ENCODE measurements at places on chromosomes 13 and 19.

GRCh38 chr19:56934438-56935090, 94.0 kb upstream of the PEG3 start:
- DNase-seq: no peak

- DNase-seq: no peak
These were observed 10.1 kb downstream of the OR1I1 start for GRCh38 chr19:15091918-15092753.

- peak; percentile 67 for DNase-seq
These were observed 10.1 kb upstream of the TPRX2 start for GRCh38 chr19:47848823-47849473.

GRCh38 chr19:32023564-32023832, 321.9 kb upstream of the ZNF507 start:
- no peak for DNase-seq

GRCh38 chr19:16446724-16447368, 24.9 kb downstream of the EPS15L1 start:
- peak; percentile 78 for DNase-seq

GRCh38 chr19:12669270-12670158, 2.9 kb downstream of the WDR83 start:
- DNase-seq: peak; percentile 85

DNA sequence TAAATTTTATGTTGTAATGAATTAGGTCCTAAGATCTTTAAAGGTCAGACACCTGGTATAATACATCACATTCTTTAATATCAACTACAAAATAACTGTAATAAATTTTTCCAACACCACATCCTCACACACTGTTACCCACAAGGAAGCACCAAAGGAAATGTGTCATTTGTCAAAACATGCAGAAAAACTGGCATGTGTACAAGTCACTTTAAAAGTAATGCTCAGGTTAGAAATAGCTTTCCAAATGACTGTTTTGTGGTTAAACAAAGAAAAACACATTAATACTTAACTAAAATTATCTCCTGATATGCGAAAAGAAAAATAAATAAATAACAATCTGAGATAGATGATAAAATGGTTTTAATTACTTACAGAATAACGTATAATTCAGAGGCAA, 74.7 kb downstream of the MZT1 start:
- no peak for DNase-seq

GRCh38 chr13:28245465-28245864, 107.1 kb downstream of the PAN3 start:
- DNase-seq: no peak

- DNase-seq: peak; percentile 98
These were observed 2.7 kb upstream of the PLIN3 start for GRCh38 chr19:4870025-4870700.

DNA sequence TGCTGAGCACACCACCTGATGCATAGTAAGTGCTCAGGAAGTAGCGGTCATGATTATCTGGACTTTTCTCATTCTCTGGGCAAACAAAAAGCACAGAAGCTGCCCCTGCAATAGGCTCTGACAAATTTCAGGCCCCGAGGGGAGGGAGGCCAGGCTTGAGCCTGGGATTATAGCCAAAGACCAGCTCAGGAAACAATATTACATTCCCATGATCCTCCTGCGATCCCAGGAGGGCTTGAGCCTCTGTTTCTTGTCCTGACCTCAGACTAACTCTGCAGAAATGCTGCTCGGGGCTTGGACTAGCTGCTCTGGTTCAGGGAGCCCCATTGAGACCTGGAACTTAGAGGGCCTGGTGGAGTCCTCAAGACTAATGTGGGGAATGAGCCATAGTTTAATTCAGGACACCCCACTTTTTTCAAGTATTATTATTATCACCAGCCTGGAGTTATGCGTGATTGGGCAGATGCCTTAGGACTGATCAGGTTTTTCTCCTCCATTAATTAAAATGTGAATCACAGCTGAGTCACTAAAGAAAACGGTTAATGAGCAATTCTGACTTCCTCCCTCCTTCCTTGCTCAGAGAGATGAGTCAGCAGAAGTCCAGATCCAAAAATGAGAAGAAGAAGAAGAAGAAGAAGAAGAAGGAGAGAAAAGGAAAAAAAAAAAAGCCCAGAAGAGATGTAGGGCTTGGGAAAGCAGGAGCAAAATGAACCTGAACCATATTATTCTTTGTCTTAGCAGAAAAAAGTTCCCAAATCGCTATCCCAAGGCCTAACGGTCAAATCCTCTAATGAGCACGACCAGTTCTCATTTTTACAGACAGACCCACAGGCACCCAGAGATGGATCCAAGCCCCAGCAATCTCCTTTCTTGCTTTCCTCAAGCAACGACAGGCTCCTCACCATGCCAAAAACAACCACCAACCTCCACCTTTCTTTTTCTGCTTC, 107.2 kb downstream of the CACNA1A start:
- peak; percentile 56 for DNase-seq

DNA sequence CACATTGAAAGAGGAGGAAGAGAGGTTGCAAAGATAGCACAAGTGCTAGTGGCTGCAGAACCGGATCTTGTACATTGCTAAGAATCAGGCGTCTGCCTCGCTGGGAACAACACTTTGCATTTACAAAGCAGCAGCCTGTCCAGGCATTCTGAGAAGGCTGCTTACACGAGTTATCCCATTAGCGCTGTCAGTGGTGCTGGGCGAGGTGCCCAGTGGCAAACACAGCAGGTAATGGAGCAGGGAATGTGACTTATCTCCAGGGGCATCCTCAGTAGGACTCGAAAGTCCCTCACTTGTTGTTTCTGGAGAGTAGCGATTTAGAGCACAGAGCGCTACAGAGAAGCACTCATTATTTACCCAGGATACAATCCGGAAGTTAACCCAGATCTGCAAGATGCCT, 209.6 kb downstream of the OLFM4 start:
- DNase-seq: peak; percentile 67

GRCh38 chr13:98478189-98479129, 98.4 kb downstream of the STK24 start:
- DNase-seq: no peak

DNA sequence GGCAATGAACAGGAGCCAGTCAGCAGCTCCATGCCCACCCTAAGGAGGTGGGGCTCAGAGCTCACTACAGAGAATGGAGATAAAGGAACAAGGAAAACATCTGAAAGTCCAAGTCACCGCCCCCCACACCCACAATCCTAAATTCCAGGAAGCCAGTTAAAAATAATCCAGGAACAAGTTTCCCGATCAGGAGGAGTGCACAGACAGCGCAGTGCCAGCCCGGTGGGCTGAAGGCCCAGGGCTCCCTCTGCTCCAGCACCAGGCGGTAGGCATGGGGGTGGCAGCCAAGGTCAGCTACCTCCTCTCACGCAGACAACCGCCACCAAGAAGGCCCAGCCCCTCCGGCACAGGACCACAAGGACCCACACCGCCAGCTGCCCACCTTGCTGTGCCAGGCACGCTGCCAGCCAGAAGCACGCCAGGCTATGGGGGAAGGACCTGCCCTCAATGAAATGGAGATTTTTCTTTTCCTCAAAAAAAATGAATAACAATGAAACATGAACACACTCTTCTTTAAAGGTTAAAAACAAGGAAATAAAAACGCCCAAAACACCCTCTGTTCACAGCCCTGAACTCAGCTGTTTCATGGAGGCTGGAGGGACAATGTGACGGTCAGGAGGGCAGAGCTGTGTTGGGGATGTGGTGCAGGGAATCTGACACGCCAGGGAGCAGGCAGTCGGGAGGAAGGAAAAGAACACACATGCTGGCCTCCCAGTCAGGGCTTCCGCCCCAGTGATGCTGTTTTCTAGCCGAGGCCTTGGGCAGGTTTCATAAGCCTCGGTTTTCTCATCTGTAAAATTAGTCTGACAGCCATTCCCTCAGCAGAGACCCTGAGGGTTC, 11.0 kb downstream of the STK24 start:
- no peak for DNase-seq

DNA sequence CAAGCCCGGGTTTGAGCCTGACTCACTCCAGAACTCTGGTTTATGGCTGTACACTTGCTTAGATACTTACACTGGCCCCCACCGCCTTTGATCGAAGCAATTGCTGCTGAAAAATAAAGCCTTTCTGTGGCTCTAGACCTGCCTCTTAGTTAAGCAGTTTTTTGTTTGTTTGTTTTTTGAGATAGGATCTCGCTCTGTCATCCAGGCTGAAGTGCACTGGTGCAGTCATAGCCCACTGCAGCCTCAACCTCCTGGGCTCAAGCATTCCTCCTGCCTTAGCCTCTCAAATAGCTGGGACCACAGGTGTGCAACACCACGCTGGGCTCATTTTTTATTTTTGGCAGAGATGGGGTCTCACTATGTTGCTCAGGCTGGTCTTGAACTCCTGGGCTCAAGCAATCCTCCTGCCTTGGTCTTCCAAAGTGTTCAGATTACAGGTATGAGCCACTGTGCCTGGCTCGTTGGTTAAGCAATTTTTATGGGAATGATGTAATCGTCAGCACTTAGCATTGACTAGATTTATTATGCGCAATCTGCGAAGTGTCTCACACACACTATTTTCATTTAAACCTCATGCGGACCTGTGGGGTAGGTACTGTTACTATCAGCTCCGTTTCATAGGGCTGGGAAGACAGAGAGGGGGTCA, 22.2 kb downstream of the PPP2R1A start:
- no peak for DNase-seq

DNA sequence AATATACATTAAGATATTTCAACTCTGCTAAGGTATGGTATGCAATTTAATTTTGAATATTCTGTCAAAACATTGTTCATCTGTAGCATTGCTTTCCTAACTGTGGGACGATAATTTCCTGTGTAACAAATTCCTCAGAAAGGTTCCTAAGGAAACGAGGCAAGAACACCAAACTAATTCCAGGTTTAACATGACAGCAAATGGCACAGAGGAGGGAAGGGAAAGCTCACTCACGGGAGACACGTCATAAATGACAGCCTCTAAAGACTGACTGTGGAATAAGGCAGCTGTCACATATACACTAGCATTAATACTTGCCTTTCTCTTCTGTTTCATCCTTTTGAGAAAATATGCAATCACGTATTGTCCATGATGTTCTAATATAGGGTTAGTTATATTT, 380.6 kb downstream of the LIG4 start:
- no peak for DNase-seq

DNA sequence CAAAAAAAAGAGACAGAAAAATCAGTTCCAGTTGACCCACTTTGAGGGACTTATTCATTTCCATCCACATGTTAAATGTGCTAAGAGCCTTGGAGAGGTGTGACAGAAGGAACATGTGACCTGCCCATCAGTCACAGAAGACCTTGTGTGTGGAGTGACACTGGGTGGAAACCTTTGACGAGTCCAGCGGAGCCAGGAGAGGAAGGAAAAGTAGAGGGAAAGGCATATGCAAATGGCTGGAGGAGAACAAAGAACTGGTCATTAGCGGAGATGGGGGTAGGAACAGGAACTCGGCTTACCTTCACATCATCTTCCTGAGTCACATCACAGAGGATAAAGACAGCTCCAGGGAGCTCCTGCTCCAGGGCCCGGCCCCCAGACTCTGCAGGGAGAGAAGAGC, 2.3 kb downstream of the HSD17B14 start:
- DNase-seq: no peak

DNA sequence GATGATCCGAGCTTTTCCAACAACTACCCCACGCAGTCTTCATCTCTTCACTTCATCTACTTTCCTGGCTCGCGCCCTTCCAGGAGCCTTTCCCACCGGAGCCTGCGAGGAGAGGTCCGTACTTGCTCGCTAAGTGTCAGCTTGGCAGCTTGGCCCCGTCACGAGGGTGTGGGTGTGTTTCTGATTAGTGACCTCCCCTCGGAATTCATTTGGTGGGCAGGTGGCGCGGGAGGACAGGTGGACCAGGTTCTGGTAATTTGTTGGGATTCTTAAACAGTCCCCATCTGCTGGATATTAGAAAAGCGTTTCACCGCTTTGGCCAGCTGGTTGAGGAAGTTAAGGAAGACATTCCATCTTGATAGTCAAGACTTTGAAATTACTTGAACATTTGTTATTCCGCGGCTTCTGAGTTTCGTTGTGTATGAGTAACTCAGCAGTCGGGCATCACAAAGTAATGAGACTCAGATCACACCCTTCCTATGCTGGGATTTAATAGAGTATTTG, 515 bp downstream of the UFM1 start:
- peak; percentile 82 for DNase-seq

- DNase-seq: peak; percentile 52
These were observed 68.3 kb downstream of the STARD13 start for GRCh38 chr13:33217256-33217655.

DNA sequence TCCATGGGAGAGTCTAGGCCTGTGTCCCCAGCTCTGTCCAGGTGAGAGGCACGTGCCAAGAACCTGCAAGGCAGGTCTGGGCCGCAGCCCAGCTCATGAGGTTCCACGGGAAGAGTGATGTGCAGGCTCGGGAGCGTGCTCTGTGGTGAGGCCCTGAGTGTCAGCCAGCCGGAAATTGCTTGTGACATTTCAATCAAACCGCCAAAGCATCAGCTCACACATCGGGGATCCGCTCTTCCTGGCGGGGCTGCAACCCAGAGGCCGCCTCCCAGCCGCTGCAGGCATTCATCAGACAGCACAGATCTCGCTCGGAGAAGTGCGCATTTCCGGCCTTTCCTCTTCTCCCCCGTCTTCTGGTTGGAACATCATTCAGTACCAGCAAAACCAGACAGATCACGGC, 109.3 kb downstream of the KDM4B start:
- DNase-seq: no peak

DNA sequence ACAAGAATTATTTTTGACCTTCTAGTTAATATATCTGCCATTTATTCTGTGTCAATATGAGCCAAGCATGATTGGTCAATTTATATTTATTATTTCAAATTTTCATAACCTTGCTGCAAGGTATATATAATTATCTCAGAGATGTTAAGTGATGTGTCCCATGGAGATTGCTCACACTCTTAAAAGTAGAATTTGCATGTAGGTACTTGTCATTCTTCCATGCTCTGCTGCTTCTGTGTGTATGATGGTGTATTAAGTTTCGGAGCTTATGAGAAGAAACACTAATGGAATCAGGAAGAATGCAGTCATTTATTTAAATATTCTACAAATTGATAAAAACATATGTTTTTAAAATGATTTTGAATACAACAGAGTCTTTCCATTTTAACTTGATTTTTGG, 586.8 kb upstream of the MIR17HG start:
- no peak for DNase-seq

DNA sequence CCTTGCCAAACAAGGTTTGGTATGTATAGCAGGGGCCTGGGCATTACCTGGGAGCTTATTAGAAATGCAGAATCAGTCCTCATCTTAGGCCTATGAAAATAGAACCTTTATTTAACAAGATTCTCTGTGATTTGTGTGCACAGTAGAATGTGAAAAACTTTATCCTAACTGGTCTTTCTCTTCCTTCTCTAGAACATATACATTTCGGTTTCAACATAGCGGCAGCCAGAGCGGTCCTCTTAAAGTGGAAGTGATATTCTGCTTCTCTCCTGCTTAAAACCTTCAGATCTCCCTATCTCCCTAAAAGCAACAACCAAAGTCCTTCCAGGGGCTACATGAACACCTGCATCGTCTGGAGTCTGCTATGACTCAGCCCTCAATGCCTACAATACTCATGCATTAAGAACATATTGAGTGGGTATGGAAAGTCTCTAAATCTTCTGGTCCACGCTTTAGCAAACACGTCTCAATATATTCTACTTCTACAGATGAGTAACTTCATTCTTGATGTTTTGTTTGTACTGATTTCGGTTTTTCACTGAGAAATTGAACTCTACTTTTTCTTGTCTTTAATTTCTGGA, 84.5 kb downstream of the SPRY2 start:
- DNase-seq: no peak

Data from islet precursor cell (in vitro differentiated cells).